Suppressor macrophage (primary cell): ENCODE measurements at places on chromosomes 11 and 22.

DNA sequence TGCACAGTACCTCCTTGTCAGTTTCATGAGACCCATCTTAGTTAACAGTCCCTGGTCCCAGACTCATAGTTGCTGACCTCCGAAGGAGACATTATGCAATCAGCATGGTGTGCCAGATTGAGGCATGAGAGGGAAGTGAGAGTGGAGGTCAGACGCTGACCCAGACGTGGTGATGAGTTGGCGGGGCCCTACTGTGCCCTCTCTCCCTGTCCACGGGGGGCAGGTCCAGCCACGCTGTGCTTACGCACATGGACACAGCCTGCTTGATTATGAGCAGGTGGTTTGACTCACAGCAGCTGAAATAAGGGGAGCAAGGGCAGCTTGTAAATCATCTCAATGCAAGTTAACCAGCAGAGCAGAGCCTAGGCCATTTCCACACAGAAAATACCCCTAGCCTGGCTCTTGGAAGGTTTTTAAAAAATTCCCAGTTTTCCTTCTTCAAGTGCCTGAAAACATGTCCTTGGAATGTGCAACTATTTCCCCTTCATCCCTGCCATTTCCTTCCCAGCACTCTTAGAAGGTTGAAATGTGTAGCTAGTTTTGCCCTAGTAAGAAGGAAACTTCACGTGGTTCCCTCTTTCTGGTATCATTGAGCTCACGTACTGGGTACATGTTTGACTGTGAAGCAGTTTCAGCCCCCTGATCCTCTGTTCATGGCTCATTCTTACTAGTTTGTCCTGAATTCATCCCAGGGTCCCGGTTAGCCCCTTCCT lies 122.6 kb upstream of the SORL1-AS1 start:
- DNase-seq: peak; percentile 99

- no peak for DNase-seq
Observed at GRCh38 chr11:88307749-88308425, 29.6 kb downstream of the CTSC start.

DNA sequence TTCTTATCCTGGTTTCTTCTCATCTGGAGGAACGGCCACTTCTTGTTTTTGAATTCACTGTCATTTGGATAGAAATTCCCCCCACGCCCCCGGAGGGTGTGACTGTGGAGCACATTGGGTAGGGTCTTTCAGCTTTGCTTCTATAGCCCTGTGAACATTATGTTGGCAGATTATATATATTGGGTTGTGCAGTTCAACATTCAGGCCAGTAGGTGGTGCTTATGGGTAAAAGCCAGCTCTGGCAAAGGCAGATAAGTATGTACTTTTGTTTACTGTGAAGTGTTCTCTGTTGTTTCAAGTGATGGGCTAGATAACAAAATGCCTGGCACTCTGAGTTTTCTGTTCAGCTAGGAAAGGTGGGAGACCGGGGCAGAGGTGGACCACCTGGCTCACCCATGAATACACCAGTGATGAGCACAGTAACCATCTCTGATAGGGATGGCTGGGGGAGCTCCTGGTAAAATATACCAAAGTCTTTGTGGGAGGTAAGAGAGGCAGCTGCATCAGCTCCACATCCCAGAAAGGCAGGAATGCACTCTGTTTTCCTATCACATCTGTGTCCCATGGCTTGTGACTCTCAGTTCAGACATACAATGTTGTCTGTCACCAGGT lies 1348.2 kb upstream of the RAG2 start:
- peak; percentile 16 for DNase-seq

DNA sequence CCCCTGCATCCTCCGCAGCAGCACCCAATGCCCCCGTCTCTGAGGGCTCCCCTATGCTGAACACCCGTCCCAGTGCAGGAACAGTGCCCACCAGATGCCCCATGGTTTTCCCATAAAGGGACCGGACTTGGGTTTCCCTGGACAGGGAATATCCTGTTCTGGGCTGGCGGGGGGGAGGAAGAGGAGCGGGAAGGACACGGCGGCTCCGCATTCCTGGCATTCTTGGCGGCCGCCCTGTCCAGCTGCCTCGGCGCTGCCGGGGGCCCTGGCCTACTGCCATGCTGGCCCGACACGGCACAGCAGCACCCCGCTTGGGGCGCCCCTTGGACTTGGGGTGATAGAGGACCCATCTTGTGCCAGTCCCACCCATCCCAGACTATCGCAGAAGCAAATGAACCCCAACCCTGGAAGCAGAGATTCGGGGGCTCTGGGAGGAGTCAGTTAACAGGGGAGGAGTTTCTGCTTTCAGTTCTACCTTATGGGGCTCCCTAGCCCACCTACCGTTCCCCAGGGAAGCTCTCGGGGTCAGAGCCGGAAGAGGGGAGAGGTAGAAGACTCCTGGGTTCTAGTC lies 23.7 kb upstream of the CBX7 start:
- no peak for DNase-seq

DNA sequence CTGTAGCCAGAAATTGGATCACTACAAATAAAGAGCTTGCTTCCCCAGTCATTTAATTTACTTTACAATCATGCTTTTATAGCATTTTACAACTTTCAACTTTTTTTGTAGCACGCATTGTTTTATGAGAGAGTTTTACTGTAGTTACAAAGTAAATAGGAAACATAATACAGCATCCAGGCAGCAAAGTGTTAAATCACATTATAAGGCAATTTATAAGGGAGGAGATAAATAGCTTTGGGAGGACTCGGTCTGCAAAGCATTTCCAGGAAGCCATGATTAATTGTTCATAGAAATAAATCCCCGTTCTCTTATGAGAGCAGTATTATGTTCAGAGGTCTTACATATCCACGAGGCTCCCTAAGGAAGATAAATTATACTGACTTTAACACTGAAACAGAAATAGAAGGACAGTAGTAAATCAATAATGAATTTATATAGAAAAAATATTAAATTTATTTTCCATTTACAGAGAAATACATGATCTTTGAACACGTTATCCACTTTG lies 792.6 kb upstream of the RAG2 start:
- DNase-seq: no peak

- peak; percentile 47 for DNase-seq
Observed at GRCh38 chr11:35106595-35106994, 32.4 kb upstream of the CD44 start.

DNA sequence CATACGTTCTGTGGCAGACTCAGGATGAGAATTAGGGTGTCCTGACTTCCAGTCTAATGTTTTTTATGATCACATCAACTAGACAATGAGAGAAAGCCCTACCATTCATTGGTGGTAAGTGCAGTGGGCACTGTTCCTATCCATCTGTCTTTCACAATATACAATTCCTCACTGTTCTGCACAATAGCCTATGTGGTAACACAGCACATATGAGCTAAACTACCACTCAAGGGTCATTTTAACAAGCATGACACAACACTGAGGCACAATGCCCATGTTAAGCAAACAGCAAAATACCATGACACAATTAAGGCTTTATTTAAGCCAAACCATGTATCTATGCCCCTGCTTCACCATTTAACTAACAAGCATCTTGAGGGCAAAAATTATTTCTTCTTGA lies 52.3 kb downstream of the SIK3 start:
- DNase-seq: peak; percentile 68
